CD4-positive, alpha-beta memory T cell (primary cell): ENCODE measurements at places on chromosomes 3 and 15.

GRCh38 chr3:184579513-184579912, 17.9 kb downstream of the EPHB3 start:
- H3K27me3 ChIP-seq = peaks cover 3% of the 10 kb centered on the region
- no peaks in the 10 kb centered on the region for H3K4me1 ChIP-seq
- no peaks in the 10 kb centered on the region for H3K36me3 ChIP-seq
- no peak for DNase-seq
- no peak overlapping the region for H3K4me3 ChIP-seq
- no peak overlapping the region for H3K27ac ChIP-seq

DNA sequence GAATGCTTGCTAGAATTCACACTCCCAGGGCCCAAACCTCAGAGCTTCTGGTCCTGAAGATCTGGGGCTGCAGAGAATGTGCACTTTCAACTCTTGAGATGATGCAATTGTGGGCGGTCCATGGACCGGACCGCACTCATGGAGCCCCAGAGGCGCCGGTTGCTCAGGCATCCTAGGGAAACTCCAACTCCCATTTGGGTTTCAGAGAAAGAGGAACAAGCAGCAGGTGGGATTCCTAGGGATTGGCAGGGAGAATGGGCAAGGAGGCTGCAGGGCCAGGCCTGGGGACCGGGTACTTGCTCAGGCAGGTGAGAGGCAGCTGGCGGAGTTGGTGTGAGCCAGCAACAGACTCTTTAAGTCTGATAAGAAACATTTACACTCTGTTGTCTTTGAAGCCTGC, 3.5 kb downstream of the NOX5 start:
- H3K4me3 ChIP-seq = no peak overlapping the region
- DNase-seq = no peak
- H3K27ac ChIP-seq = no peak overlapping the region
- H3K27me3 ChIP-seq = peaks cover 6% of the 10 kb centered on the region

DNA sequence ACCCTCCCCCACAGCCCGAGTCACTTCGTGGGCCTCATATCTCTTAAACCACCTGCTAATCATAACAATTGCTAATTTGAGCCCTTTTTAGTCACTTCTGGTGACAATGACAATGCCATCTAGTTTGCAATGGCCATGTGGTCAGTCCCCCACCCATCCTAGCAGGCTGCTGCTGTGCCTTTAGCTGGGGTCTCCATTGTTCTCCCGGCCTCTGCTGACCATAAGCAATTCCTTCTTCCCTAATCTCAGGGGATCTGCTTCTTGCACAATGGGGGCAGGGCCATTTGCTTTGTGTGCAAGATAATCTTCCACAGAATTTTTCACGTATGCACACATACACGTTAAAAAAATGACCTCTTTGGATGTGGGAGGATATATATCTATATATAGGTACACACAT, 406.1 kb upstream of the ONECUT1 start:
- no peak overlapping the region for H3K27ac ChIP-seq
- no peaks in the 10 kb centered on the region for H3K4me1 ChIP-seq
- no peak overlapping the region for H3K4me3 ChIP-seq
- H3K36me3 ChIP-seq = no peaks in the 10 kb centered on the region

DNA sequence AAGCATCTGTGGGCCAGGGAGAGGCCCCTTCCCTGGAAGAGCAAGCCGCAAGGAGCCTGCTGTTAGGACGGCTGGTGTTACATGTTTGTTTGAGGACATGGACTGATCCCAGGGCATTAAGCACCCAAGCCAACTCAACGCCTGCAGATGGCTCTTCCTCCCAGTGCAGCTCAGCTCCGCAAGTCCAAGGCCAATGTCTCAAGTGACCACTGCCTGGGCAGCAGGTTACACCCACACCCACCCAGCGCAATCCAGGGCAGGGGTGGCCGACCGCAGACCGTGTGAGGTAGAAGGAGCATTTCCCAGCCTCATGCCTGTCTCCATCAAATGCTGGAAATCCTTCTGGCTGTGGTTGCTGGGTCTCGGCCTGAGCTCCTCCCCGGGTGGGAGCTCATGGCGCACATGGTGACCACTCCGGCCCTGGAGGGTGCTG, 14.5 kb downstream of the GP5 start:
- H3K4me1 ChIP-seq = no peaks in the 10 kb centered on the region
- no peaks in the 10 kb centered on the region for H3K36me3 ChIP-seq
- H3K4me3 ChIP-seq = no peak overlapping the region
- no peak overlapping the region for H3K27ac ChIP-seq
